CD4-positive, alpha-beta memory T cell (primary cell): ENCODE measurements at places on chromosomes 4 and X. TPM values are rescaled to one million over a fixed set of nuclear protein-coding genes. Genes with fewer than 3 reads are reported as not detected.
A peak's percentile ranks its signal among the peaks of the same experiment; 100 is the strongest.

DNA sequence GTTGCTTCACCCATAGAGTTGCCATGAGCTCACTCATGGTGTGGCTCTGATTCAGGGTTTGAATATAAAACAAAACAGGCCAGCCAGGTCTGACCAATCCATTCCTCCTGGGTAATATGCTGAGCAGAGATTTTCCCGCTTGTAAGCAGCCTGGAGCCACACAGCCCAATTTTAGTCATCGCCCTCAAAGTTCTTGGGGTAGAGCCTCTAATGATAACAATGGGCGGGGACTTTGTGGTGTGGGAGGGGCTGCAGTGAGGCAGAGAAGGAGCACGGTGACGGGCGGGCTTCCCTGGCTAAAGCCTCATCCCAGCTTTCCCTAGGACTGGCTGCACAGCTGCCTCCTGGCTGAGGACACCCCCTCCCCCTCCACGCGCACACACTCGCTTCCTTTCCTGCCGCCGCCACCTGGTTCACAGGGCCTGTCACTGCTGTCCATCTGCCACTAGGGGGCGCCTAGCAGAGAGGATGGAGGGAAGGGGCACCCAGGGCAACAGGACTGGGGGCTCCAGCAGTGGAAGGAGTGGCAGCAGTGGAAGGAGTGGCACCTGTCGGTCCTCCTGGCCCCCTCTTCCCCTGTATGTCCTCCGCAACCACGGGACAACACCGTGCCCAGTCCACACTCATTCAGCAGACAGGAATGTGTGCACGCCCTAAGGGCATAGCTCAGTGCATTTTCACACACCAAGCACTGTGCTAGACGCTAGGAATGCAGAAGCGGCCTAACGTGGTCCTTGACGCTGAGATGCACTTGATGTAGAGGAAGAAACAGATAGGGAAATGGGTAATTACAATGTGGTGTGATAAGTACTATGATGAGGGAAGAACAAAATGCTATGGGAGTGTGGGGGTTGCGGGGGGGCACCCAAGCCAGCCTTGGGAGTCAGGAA, 26.8 kb downstream of the PRPS1 start:
- no peak overlapping the region for H3K27ac ChIP-seq
- peak; percentile 64 for DNase-seq
- H3K27me3 ChIP-seq, result no peaks in the 10 kb centered on the region

GLRA3 gene
- not detected for total RNA-seq

DNA sequence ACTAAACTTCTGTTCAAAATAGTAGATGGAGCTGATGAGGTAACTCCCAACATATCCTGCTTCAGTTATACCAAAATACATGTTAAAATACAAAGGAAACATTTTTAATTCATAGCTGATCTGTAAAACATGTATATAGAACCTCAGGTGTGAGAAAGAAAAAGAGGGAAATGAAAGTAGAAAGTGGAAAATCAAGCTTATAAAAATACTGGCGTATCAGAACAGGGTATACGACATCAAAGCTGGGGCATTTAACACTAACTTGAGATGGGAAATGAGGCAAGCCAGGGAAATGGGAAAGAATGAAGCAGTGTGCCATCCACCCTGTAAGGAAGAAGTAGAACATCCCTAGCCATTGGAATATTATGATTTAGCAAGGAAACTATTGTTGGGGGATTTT, 767.5 kb downstream of the DMD start:
- H3K27me3 ChIP-seq, result no peaks in the 10 kb centered on the region
- H3K4me1 ChIP-seq, result peaks cover 11% of the 10 kb centered on the region
- H3K36me3 ChIP-seq, result no peaks in the 10 kb centered on the region
- H3K27ac ChIP-seq, result no peak overlapping the region

DNA sequence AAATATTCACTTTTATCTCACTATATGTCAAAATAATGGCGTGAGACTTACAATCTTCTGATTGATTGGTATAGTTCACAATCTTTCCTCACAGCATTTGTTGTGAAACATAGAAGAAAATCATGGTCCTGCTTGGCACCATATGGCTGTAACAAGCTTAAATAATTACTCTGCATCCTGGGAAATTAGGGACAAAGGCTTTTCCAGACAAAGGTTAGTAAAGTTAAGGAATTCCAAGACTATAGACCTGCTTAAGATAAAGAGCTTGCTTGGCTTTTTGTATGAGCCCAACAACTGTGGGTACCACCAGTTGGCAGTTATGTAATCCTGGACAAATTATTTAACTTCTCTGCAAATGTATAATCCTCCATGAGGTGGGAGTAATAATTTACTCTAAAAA, 3.4 kb upstream of the PCDH18 start:
- no peak for DNase-seq
- no peak overlapping the region for H3K27ac ChIP-seq
- H3K36me3 ChIP-seq, result no peaks in the 10 kb centered on the region
- H3K4me3 ChIP-seq, result no peak overlapping the region
- peaks cover 8% of the 10 kb centered on the region for H3K4me1 ChIP-seq

DNA sequence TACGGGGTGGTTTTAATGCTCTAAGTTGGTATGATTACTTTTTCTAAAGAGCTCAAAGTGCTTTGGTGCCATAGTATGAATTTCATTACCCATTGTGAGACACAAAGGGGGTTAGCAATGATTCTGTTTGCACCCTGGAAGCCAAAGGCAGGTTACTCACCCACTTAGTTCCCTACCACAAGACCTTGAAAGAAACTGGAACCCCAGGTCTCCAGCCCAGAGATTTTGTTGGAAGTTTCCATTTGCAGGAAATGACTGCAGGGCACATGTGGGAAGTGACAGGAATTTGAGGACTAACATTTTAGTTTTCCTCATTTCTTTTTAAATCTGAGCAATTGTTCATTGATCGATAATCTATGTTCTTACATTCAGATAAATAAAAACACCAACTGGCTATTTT, 1.8 kb upstream of the HS3ST1 start:
- DNase-seq, result no peak
- H3K36me3 ChIP-seq, result no peaks in the 10 kb centered on the region
- H3K27me3 ChIP-seq, result peaks cover 9% of the 10 kb centered on the region
- peaks cover 16% of the 10 kb centered on the region for H3K4me1 ChIP-seq
- no peak overlapping the region for H3K4me3 ChIP-seq

ARAP2 gene
- total RNA-seq, result 89.6 TPM

DNA sequence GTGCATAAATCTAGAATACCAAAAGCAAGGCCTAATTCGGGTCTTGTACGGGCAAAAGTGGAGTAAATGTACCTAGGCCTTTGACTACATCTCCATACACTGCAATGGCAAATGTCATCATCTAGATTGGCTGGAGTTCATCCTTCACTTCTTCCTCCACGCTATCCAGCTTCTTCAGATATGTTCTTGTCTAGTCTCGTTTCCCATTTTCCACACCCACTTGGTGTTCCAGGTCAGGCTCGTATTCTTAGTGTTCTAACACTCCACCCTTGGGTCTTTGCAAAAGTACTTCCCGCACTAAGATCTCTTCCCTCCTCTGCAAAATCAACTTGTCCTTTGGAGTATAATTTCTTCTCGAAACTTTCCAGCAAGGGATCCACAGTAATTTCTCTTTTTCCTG, 1.4 kb downstream of the COQ2 start:
- H3K27ac ChIP-seq, result no peak overlapping the region
- peaks cover 24% of the 10 kb centered on the region for H3K4me1 ChIP-seq
- H3K36me3 ChIP-seq, result no peaks in the 10 kb centered on the region
- DNase-seq, result no peak

GRCh38 chrX:9285342-9285771, 179.5 kb upstream of the TBL1X start:
- no peaks in the 10 kb centered on the region for H3K36me3 ChIP-seq
- H3K4me1 ChIP-seq, result peaks cover 4% of the 10 kb centered on the region
- no peak for DNase-seq
- H3K4me3 ChIP-seq, result no peak overlapping the region

XKRX gene
- 0.67 TPM for total RNA-seq

DNA sequence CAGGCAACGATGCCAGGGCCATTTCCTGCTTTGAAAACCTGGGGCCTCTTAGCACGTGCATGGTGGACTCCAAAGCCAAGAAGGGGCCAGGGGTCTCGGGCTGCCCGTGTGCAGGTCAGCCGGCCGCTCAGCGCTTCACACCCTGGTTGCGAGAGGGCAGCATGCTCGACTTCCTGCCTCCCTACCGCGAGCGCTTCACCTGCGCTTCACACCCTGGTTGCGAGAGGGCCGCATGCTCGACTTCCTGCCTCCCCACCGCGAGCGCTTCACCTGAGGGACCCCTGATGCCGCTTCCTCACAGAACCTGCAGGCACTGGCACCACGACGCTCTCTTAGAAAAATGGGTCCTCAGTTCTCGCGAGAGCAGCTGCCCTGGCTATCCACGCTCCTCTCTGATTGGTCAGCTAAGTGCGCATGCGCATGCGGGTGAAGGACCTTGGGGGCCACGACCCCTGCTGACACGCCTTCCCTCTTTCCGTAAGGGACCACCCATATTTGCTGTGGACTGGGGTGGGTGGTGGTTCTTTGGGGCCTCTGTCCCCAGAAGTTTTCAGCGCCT, at the start of gene FAM9A:
FAM9A (minus strand) TSS at position 343 of the 559 bp plus-strand sequence. CDS start 1,212 bp downstream, outside the sequence.
- H3K27ac ChIP-seq, result no peak within 1 kb of the TSS
- no peak within 1 kb of the TSS for H3K4me3 ChIP-seq
- H3K36me3 ChIP-seq, result no peaks in the 10 kb centered on the region
- H3K27me3 ChIP-seq, result no peaks in the 10 kb centered on the region
- no peak for DNase-seq

DNA sequence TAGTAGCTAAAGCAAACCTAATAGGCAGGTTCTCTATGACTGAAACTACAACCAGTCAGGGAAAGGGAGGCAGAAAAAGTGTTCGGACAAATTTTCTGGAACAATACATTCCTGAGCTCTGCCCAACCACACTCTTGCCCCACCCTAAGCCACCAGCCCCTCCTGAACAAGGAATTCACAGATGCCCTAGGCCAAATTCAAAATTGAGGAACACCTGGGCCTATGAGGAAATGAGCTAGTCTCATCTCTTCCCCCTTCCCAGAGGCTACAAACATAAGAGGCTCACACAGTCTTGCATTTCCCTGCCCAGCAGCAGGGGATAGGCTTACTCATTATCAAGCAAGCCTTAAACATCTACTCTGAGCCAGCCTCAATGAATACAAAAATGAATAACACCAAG, 284.7 kb downstream of the ZNF674 start:
- DNase-seq, result no peak
- H3K4me1 ChIP-seq, result peaks cover 19% of the 10 kb centered on the region
- no peaks in the 10 kb centered on the region for H3K36me3 ChIP-seq
- no peaks in the 10 kb centered on the region for H3K27me3 ChIP-seq

- no peak overlapping the region for H3K4me3 ChIP-seq
- no peaks in the 10 kb centered on the region for H3K27me3 ChIP-seq
- no peak overlapping the region for H3K27ac ChIP-seq
- H3K36me3 ChIP-seq, result no peaks in the 10 kb centered on the region
- no peaks in the 10 kb centered on the region for H3K4me1 ChIP-seq
Observed at GRCh38 chr4:170008371-170008770, 17.8 kb downstream of the MFAP3L start.

- no peaks in the 10 kb centered on the region for H3K4me1 ChIP-seq
- H3K4me3 ChIP-seq, result no peak overlapping the region
- no peaks in the 10 kb centered on the region for H3K27me3 ChIP-seq
- no peak for DNase-seq
- H3K27ac ChIP-seq, result no peak overlapping the region
- no peaks in the 10 kb centered on the region for H3K36me3 ChIP-seq
Observed at GRCh38 chr4:46830971-46831454, 78.0 kb downstream of the COX7B2 start.

TNMD gene
- not detected for total RNA-seq

TRPC3 gene
- total RNA-seq, result not detected

FIP1L1 gene
- 90.7 TPM for total RNA-seq

ZNF157 gene
- total RNA-seq, result 1.00 TPM

SPARCL1 gene
- not detected for total RNA-seq

DNA sequence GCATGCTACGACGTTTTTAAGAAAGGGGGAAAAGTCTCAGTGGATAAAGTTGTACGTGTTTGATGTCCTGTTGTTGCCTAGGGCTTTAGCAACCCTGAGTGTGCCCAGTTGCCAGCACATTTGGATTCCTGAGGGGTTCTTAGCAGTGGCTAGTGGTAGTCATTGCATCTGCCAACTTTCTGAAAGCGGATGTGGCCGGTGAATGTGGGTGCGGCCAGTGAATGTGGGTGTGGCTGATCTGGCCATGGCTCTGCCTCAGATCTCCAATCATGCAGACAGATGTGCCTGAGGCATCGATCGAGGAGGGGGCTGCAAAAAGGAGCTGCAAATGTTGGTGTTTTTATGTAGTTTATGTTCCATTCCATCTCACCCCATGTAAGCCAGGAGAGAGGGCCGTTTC, 41.5 kb upstream of the FAT1 start:
- no peak overlapping the region for H3K4me3 ChIP-seq
- H3K36me3 ChIP-seq, result no peaks in the 10 kb centered on the region
- no peaks in the 10 kb centered on the region for H3K27me3 ChIP-seq
- no peaks in the 10 kb centered on the region for H3K4me1 ChIP-seq
- DNase-seq, result no peak

DNA sequence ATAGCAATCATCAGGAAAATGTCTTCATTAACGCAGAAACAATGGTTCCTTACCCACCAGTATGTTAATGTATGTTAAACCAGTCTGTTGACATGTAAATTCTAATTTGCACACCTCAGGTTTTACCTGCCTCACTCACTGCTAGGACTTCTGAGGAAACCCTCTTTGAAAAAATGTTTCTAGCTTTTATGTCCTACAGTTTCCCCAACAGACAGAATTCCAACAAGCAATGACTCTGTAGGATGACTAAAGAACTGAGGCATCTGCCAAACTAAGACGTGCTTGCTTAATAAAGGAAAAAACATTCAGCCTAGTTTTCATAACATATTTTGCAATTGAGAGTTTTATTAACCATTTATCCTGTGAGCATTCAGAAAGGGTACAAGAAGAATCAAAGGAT, 20.6 kb upstream of the SOX3 start:
- H3K4me1 ChIP-seq, result no peaks in the 10 kb centered on the region
- no peak for DNase-seq
- no peak overlapping the region for H3K27ac ChIP-seq
- no peaks in the 10 kb centered on the region for H3K36me3 ChIP-seq
- H3K27me3 ChIP-seq, result no peaks in the 10 kb centered on the region

- H3K27ac ChIP-seq, result no peak overlapping the region
- H3K4me1 ChIP-seq, result peaks cover 19% of the 10 kb centered on the region
- no peak for DNase-seq
Observed at GRCh38 chr4:98481167-98481566, 177.2 kb downstream of the TSPAN5 start.
